ENCODE measurements at places on chromosomes 3 and 15.
A peak's percentile ranks its signal among the peaks of the same experiment; 100 is the strongest.

DNA sequence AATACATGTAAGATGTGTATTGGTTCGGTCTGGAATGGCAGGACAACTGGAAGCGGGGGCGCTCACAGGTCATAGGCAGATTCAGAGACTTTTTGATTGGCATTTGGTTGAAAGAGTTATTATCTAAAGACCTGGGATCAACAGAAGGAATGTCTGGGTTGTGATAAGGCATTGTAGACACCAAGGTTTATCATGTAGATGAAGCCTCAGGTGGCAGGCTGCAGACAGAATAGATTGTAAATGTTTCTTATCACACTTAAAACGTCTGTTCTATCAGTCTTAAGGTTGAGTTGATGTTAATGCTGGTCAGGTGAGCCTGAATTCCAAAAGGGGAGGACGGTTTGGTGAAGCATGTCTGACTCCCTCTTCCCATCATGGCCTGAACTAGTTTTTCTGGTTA is 295.9 kb upstream of the PROK2 start:
- H3K4me3 ChIP-seq = no peak overlapping the region
- no peak for DNase-seq
- H3K27ac ChIP-seq = no peak overlapping the region
- peaks cover 8% of the 10 kb centered on the region for H3K4me1 ChIP-seq
- H3K36me3 ChIP-seq = no peaks in the 10 kb centered on the region

DNA sequence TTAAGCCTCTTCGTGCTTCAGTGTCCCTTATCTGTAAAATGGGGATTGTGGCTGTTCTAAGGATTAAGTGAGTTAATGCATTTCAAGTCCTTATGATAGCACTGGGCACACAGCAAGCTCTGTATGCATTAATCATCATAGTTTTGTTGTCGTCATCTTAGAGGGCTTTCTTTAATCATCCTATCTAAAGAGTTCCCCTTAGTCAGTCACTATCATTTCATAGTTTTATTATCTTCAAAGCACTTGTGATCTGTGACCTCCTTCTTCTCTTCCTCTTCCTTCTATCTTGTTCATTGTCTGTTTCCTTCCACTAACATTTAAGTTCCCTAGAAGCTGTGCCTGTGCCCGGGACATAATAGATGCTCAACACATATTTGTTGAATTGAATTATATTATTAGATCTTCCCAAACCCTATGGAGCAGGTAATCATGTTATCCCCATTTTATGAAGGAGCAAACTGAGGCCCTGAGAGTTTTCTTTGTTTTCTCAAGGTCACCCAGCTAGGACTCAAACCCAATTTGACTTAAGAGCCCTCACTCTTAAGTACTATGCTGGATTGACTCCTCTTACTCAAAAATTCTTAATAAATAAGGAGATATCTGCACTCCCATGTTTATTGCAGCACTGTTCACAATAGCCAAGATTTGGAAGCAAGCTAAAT is 24.1 kb downstream of the DUOX2 start:
- peaks cover 27% of the 10 kb centered on the region for H3K27me3 ChIP-seq
- H3K36me3 ChIP-seq = no peaks in the 10 kb centered on the region
- H3K4me1 ChIP-seq = no peaks in the 10 kb centered on the region
- DNase-seq = no peak

GRCh38 chr15:40766194-40766815 is 2.4 kb downstream of the GCHFR start:
- H3K36me3 ChIP-seq = no peaks in the 10 kb centered on the region
- H3K4me1 ChIP-seq = peaks cover 59% of the 10 kb centered on the region
- H3K27ac ChIP-seq = peak overlapping the region; percentile 84
- H3K4me3 ChIP-seq = no peak overlapping the region
- no peaks in the 10 kb centered on the region for H3K27me3 ChIP-seq

DNA sequence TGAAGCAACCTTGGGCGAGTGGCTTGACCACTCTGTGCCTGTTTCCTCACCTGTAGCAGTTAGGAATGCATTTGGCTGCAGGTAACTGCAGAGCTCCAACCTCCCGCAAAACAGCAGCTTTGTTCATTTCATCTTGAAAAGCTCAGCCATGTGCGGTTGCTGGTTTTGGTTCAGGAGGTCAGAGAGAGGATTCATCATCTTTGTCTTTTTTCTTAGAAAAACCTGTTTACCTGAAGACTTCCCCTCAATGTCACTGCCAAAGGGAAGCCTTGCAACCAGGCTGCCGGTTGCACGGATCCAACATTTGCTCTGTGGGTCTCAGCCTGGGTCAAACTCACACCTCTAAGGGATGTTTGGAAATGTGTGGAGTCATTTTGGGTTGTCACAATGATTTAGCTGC is 16.4 kb upstream of the FURIN start:
- H3K4me1 ChIP-seq = peaks cover 49% of the 10 kb centered on the region
- no peaks in the 10 kb centered on the region for H3K36me3 ChIP-seq
- H3K27ac ChIP-seq = peak overlapping the region; percentile 68
- peak overlapping the region; percentile 74 for H3K4me3 ChIP-seq
- H3K27me3 ChIP-seq = no peaks in the 10 kb centered on the region

DNA sequence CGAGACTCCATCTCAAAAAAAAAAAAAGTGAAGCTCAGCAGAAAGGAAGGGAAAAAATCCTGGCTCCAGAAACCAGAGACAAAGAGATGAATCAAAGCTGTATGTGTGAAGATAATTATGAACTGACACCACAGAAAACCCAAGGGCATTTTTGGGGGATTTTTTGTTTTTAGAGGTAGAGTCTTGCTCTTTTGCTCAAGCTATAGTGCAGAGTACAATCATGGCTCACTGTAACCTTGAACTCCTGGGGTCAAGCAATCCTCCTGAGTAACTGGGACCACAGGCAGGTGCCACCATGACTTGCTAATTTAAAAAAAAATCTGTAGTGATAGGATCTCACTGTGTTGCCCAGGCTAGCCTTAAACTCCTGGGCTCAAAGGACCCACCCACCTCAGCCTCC is 22.8 kb downstream of the HCLS1 start:
- H3K4me1 ChIP-seq = peaks cover 18% of the 10 kb centered on the region
- no peak overlapping the region for H3K4me3 ChIP-seq
- no peak for DNase-seq
- no peaks in the 10 kb centered on the region for H3K27me3 ChIP-seq
- peaks cover 11% of the 10 kb centered on the region for H3K36me3 ChIP-seq

DNA sequence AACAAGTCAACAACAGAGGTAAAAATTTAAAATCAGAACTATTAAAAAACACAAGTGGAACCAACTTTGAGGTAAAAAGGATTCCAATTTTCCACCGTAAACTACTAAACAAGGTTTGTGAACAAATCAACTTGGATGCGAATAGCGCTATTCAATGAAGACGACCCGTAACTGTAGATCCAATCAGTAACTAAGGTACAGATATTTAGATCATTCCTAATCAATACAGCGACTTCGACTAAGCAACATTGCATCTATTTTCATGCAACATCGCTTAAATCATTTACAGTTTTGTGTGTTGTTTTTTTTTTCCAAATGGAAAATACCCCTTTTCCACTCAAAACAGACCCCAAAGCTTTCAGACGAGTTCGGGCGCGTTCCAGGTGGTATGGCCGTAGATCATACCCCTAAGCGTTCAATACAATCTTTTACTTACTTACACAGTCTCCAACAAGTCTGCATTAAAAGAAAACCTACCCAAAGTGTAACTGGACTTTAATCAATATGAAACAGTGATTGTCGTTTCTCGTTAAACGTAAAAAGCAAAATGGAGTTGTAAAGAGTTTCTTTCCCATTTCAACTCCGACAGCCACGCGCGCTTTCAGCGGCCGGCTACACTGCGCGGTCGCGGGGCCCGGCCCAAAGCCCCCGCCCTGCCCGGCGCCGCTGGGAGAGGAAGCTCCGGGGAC is 786 bp downstream of the RHOA start:
- H3K27ac ChIP-seq = peak overlapping the region; percentile 96
- DNase-seq = no peak
- peak overlapping the region; percentile 94 for H3K4me3 ChIP-seq
- H3K27me3 ChIP-seq = no peaks in the 10 kb centered on the region

- peaks cover 5% of the 10 kb centered on the region for H3K4me1 ChIP-seq
- no peak overlapping the region for H3K4me3 ChIP-seq
- H3K27ac ChIP-seq = no peak overlapping the region
- H3K36me3 ChIP-seq = no peaks in the 10 kb centered on the region
Measured at GRCh38 chr3:10162185-10162584, 2.5 kb upstream of the IRAK2 start.

All from naive thymus-derived CD8-positive, alpha-beta T cell (primary cell).